ENCODE measurements at places on chromosomes 11 and 22. TPM values are rescaled to one million over a fixed set of nuclear protein-coding genes. Genes with fewer than 3 reads are reported as not detected.

- DNase-seq = no peak
Measured at GRCh38 chr11:75326439-75326810, 25.0 kb downstream of the ARRB1 start.

SMIM35 gene
- 0.67 TPM for total RNA-seq

DNA sequence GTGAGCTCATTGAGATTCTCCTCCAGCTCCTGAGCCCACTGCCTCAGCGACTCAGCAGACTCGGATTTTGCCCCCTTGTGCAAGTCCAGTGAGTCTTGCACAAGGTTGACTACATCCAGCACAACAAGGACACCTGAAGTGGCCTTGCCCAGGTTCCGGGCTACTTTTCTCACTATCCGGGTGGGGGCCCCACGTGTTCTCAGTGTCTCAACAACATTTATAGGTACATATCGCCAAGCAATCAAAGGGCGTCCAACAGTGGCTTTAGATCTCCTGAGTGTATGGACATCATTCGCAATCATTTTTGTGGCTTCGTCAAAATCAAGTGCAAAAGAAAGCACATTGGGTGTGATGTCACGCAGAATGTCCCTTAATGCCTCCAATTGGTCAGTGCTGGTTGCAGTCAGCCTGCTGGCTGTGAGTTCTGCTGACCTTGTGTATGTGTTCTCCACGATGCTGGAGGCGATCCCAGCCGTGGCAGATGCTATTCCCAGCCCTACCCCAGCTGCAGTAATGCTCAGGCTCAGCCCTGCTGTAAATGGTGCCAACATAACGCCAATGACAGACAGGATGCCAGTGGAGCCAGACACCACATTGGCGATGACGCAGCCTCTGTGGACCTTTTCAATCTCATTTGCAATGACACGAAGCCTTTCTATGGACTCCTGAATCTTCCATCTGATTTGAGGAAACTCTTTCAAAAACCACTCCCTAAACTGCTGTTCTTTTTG lies 10.3 kb downstream of the APOL4 start:
- DNase-seq = no peak

NEFH gene
- not detected for total RNA-seq

GRCh38 chr11:102047305-102047924 lies at the start of gene CFAP300:
TSS of gene CFAP300 (plus strand) at chr11:102047437. CDS start at chr11:102047471, 34 bp downstream.
- peak; percentile 11 for DNase-seq

- no peak for DNase-seq
Measured at GRCh38 chr22:19406846-19407245, 24.7 kb downstream of the HIRA start.

B3GAT1 gene
- not detected for total RNA-seq

GRCh38 chr22:21033895-21034294 lies 1.5 kb upstream of the SLC7A4 start:
- DNase-seq = no peak

GRCh38 chr11:64341429-64341828 lies 1.4 kb downstream of the CCDC88B start:
- DNase-seq = no peak

Data from OCI-LY7 (cell line).